ENCODE measurements at places on chromosomes 7 and 10.
A peak's percentile ranks its signal among the peaks of the same experiment; 100 is the strongest.

DNA sequence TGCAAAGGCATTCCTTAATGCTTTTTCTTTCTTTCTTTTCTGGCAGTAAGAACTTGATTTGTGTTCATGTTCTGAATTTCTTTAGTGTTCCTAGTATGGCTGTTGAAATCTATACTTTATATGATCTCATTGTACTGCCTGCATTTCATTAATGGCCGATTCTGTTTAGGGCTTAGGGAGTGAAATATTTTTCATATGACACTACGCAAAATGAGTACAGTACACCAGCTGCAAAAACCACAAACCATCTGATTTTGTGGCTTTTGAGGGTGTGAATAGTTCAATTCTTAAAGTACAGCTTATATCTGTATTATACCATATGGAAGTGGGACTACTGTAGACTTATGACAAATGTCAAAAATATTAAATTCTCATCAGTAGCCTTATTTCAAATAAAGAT is 69.1 kb upstream of the FOXP2 start:
- DNase-seq, result peak; percentile 73

- DNase-seq, result no peak
Observed at GRCh38 chr10:45279682-45280081, 35.7 kb downstream of the OR13A1 start.

DNA sequence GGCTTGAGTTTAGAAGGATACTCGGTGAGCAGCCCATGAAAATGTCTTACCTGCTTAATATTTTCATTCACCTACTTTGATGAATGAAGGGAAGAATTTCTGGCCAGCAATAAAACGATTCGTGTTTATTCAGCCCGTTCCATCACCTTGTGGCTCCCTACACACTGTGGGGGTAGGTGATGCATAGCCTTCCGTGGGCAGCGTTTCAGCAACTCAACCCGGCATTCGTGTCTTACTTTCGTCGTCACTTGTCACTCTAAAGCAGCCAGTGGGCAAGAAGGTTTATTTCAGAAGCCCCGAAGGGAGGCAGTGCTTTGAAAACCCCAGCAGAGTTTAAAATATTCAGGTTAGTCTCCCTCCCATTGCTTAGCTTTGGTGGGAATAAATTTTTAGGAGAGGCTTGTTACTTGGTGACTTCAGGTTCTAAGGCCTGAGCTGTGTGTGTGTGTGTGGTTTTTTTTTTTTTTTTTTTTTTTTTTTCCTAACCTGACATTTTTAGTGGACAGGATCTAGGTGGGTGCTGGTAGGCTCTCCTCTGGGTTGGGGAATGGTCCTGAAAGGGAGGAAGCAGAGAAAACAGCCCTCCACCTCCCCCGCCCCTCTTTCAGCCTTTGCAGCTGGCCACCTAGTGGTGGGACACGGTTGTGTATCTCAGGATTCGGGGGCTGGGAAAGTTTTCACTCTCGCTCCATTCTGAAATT is 1.8 kb downstream of the GRK5 start:
- DNase-seq, result peak; percentile 56

GRCh38 chr10:85061401-85061800 is 733.0 kb downstream of the CCSER2 start:
- DNase-seq, result no peak

- DNase-seq, result no peak
Observed at GRCh38 chr7:108132551-108133265, 2.5 kb upstream of the LAMB4 start.

- DNase-seq, result no peak
Observed at GRCh38 chr7:36283711-36284130, 105.9 kb upstream of the ANLN start.

DNA sequence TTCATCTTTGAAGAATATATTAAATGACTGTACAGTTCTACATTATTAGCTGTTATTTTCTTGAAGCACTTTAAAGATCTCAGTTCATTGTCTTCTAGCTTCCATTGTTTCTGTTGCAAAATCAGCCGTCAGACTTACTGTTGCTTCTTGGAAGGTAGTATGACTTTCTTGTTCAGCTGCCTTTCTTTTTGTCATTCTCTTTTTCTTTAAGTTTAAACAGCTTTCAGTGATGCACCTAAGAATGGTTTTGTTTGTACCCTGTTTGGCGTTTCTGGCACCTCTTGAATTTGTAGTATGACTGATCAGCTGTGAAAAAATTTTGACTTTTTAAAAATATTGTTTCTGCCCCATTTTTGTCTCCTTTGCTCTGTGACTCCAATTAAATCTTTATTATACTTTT is 9.3 kb downstream of the MKLN1 start:
- no peak for DNase-seq

GRCh38 chr7:1340031-1340430 is 107.4 kb downstream of the UNCX start:
- DNase-seq, result no peak

GRCh38 chr10:131979336-131979735 is 2.4 kb downstream of the BNIP3 start:
- no peak for DNase-seq

DNA sequence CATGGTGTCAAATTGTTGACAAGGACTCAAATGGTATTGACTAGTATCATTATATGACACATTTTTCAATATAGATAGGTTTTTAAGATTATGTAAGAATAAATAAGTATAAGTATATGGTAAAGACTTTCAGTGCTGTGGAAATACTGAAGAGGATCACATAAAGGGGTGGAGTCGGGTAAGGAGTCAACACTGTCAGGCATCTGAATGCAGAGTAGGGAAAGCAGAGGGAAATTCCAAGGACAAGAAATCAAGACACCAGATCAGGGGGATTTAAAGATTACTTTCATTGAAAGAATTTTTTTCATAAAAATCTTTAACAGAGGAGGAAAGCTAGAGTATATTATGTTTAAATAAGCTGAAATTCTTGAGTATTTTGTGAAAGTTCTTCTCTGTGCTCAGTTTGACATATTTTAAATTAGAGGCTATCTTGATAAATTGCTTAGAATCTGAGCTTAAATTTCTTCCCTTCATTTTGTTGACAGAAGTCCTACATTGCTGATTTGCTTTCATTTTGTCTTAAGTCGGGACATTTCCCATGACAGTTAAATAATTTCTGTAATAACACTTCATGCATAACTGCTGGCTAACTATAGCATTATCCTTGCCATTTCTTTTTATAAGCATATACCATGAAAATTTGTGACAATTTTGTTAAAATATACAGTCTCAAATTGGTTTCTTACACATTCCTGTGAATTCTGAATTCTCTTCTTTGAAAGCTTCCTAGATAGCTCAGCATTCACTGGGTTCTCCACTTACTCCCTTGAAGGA is 244.3 kb downstream of the PRKG1 start:
- DNase-seq, result no peak

- no peak for DNase-seq
Observed at GRCh38 chr7:50332241-50333165, 28.0 kb downstream of the IKZF1 start.

DNA sequence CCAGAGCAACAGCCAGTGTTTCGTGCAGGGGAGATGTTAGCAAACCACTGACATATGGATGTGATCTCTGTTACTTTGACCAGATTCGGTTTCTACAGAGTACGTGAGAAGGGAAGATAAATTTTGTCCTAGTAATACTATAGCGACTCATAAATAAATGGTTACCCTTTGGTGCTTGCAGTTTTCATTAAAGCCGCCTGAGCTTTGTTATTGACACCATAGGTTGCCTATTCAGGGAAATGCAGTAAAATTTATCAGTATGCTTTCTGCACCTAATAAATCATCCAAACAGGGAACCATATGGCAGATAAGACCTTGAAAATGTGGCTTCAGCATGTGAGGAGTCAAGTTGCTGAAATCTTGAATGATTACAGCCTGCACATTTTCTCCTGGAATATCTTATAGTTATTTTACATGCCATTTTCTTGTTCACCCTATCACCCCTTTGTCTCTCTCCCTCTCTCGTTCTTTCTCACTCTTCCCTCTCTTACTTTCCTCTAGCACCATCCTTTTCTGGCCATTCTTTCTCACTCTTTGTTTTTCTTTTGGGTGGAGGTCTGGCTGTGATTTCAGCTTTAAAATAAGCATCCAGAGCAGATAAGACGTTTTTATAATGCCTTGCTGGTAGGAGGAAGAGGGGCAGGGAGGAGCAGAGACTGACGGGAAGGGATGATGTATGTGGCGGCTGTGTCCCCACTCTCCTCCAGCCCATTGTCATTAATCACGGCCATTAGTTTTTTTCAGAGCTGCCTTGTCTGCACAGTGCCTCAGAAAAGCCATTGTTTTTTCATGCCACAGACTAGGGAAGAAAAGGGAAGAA is 182.5 kb downstream of the LRMDA start:
- no peak for DNase-seq

- no peak for DNase-seq
Observed at GRCh38 chr7:155914341-155914740, 102.1 kb upstream of the SHH start.

DNA sequence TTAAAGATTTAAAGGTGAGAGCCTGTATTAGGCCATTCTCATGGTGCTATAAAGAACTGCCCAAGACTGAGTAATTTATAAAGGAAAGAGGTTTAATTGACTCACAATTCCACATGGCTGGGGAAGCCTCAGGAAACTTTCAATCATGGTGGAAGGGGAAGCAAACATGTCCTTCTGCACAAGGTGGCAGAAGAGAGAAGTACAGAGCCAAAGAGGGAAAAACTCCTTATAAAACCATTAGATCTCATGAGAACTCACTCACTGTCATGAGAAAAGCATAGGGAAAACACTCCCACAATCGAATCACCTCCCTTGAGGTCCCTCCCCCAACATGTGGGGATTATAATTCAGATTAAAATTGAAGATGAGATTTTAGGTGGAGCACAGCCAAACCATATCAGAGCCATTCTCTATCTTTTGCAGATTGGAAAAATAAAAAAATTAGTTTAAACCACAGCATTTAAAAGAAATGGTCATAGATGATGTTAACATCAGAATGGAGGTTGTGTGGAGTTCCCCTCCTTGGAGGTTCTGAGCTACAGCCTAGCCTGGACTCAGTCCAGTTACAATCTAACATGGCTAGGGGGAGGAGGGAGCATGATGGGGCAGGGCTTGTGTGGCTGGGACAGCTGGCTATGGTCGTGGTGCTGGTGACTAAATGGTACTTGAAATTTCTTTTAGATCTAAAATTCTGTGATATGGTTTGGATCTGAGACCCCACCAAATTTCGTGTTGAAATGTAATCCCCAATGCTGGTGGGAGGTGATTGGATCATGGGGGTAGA is 33.1 kb downstream of the GSTO2 start:
- no peak for DNase-seq

- DNase-seq, result no peak
Observed at GRCh38 chr10:4066581-4067390, 281.8 kb upstream of the KLF6 start.

DNA sequence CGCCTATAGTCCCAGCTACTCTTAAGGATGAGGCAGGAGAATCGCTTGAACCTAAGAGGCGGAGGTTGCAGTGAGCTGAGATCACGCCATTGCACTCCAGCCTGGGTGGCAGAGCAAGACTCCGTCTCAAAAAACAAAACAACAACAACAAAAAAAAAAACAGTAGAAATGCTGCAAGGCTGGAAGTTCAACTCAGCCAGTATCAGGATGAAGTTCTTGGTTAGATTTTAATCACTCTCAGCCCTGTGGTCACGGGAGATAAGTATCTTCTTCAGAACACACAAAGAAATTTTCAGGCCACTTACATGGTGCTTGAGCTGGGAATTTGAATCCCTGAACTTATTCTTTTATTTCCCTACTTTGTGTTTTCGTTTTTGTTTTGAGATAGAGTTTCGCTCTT is 120.4 kb downstream of the MARCHF5 start:
- no peak for DNase-seq

DNA sequence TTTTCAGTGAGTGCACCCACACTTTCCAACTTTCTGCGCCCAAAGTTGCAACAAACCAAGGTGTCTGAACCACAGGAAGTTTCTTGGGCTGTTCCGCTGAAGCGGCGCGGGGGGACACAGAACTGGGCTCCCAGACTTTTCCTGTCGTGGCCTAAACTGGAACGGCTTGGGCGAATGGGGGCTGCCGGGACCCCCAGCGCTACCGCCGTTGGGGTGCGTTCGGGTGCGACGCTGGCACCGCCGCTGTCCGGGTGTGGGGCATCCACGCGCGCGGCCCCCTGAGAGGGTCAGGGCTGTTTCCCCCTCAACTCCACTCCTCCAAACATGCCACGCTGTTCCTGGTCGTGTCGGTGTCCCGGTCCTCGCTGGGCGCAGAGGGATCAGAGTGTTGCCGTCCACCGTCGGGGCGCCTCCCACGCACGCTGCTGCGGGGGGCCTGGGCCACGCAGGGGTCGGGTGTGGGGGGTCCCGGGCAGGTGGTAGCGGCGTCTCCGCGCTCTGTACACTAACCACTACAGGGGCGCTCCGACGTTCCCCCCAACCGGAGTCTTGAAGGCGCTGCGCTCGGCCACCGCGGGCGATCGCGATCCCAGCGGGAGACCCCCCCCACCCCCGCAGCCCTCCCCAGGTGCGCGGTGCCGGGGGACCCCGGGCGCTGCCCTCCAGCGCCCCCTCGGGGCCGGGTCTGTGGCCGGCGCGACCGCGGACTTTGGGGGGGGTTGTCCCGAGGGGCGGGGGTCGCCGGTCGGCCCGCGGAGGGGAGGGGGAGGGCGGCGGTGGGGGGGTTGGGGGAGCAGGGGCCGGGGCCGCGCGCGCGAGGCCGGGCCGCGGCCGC is 2.2 kb upstream of the CUX1 start:
- no peak for DNase-seq

- DNase-seq, result peak; percentile 29
Observed at GRCh38 chr7:124085179-124085578, 52.3 kb upstream of the TMEM229A start.

DNA sequence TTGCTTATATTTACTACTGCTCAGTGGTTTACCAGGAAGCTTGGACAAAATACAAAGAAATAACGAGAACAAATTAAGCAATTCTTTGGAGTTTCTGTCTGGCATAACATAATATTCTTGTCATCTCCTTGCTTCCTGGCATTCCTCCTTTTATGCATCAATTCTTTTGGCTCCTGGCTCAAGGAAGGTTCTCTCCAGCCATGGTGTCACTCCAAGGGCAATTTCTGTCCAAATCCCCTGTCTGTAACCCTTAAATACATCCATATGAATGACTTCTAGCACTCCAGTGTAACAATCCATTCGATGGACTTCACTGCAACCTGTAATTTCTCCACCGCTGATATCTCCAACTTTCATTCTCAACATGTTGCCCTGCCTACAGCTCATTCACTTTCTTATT is 617.7 kb upstream of the ANKRD30A start:
- DNase-seq, result no peak

- DNase-seq, result no peak
Observed at GRCh38 chr7:39758234-39758970, 135.0 kb downstream of the RALA start.

DNA sequence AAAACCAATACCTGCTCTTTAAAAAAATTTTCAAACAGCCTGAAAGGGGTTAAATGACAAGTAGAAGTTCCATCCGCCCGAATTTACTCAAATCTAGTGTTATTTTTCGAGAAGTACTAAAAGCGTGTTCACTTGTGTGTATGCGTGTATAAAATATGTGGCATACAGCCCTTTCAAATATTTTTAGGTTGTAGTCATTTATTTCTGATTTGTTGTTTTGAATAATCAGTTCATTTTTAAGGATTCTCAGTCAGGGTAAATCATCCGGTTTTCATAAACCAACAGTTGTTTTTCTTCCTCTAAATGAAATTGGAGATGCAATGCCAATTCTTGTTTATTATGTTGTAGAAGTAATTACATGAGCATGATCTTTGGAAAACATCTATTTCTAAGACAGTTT is 6.9 kb upstream of the SUN1 start:
- DNase-seq, result no peak

GRCh38 chr7:25349283-25350017 is 121.2 kb upstream of the NPVF start:
- DNase-seq, result no peak
